ENCODE measurements at places on chromosomes 4 and X.

GRCh38 chr4:88533088-88533790 lies 9.7 kb upstream of the PYURF start:
- DNase-seq: no peak

DNA sequence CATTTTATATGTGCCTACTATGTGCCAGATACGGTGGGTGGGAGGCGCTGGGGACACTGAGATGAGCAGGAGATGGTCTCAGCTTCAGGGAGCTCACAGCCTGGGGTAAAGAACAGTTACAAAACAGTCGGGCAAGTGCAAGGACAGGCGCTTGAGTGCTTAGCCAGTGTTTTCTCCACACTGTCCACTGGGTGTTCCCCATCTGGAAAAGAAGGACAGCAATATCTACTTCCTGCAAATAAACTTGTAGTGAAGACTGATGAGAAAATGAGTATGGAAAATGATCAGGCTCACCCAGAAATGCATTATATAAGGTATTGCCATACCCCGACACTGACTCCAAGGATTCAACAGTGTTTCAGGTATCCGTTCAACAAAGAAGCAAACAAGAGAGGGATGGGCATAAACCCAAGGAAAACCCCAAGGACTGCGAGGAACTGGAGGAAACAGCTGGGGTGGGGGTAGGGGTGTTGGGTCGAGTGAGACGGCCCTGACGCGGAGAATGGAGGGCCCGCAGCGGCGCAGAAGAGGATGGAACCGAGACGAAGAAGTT lies 835 bp downstream of the TMEM185A start:
- no peak for DNase-seq

GRCh38 chr4:66911880-66912279 lies 633.4 kb downstream of the CENPC start:
- no peak for DNase-seq

- no peak for DNase-seq
Observed at GRCh38 chrX:100368167-100368566, 41.9 kb downstream of the PCDH19 start.

GRCh38 chr4:20638825-20639224 lies 61.4 kb upstream of the PACRGL start:
- DNase-seq: no peak

- DNase-seq: no peak
Observed at GRCh38 chr4:22090661-22091351, 142.2 kb upstream of the KCNIP4 start.

DNA sequence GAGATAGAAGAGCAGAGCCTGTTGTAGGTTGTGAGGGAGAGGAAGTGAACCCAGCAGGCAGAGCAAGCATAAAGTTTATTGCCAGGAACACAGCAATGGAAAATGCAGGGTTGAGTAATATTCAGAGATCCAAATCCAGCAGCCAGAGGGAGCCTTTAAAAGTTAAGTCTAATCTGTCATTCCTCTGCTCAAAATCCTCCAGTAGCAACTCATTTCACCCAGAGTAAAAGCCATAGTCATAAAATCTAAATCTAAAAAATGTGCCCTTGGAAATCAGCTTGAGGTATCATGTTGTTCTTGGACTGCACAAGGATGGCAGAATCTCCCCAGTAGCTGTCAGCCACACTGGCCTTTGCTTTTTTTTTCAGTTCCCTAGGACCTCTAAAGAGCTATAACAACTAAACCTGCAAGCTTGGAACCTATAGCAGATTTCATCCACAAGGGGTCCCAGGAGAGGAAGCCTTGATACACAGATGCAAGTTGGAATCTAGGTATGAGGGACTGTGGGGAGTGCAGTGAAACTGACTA lies 62.9 kb upstream of the FRAS1 start:
- no peak for DNase-seq

DNA sequence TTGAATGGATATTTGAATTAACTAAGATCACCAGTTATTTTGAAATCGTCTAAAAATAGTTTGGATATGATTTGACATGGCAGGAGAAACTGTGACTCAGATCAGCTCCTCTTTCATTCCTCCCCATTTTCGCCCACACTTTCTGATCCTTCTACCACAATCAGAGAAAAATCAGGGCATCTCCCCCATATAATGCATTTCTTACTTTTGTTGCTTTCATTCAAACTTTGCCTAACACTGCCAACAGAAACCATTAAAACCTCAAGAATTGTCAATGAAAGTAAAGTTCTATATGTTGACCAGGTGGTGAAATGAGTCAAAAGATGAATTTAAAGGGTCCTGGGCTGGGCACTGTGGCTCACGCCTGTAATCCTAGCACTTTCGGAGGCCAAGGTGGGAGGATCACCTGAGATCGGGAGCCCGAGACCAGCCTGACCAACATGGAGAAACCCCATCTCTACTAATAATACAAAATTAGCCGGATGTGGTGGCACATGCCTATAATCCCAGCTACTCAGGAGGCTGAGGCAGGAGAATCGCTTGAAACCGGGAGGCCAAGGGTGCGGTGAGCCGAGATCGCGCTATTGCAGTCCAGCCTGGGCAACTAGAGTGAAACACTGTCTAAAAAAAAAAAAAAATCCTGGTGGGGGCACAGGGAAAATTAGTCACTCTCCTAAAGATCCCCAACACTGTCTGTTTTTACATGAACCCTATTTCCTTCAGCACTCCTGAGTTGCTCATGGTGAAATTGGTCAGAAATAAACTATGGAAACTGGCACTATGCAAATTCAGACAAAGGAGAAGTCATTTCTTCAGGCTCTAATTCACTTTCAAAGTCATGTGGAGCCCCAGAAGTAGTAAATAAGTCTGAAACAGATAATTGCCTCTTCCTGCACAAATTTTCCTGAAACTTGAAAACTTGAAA lies 122.8 kb upstream of the NOCT start:
- no peak for DNase-seq

GRCh38 chrX:3129256-3129655 lies 88.0 kb downstream of the ARSF start:
- no peak for DNase-seq

GRCh38 chrX:115174548-115174947 lies 14.7 kb upstream of the RBMXL3 start:
- DNase-seq: no peak

Data from GF-D8 (cell line).